Umbilical cord (tissue), 2 donors: ENCODE measurements at places on chromosomes 1 and 21.

GRCh38 chr1:17594690-17595601, 55.4 kb downstream of the ARHGEF10L start:
- DNase-seq = no peak

DNA sequence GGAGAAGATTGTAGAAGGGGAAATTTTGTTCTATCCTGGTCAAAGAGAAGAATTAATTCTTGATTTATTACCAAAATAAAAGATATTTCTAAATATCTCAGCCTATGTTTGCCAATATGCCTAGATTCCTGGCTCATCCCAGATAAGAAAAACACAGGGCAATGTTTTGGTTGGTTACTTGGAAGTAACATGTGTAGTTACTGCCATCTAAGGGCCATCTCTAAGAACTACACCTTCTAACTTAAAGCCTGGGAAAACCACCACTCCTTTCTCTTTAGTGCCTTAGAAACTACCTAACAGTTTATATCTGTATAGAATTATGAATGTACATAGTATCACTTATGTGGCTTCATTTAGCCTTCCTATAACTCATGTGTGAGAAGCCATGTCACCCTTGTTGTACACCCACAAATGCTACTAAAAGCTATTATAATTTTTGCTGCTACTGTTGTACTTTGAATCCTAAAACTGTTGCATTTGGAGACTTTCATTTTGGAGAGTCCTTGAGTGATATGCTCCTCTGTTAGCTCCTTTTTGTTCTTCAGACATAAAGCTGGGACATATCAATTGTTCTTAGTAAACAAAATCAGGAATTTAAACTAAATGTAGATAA, 4.5 kb downstream of the AIM2 start:
- peak; percentile 72 for DNase-seq

DNA sequence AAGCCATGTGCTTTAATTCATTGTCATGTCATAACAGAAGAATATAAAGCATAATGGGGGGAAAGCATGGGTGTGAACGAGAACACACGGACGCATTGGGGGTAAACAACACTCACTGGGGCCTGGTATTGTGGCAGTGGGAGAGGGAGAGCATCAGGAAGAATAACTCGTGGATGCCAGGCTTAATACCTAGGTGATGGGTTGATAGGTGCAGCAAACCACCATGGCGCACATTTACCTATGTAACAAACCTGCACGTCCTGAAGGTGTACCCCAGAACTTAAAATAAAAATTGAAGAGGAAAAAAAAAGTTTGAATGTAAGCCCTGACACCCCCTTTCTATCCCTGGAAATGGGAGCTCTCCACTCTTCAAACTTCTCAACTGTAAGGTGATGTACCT, 34.9 kb upstream of the CACHD1 start:
- no peak for DNase-seq

DNA sequence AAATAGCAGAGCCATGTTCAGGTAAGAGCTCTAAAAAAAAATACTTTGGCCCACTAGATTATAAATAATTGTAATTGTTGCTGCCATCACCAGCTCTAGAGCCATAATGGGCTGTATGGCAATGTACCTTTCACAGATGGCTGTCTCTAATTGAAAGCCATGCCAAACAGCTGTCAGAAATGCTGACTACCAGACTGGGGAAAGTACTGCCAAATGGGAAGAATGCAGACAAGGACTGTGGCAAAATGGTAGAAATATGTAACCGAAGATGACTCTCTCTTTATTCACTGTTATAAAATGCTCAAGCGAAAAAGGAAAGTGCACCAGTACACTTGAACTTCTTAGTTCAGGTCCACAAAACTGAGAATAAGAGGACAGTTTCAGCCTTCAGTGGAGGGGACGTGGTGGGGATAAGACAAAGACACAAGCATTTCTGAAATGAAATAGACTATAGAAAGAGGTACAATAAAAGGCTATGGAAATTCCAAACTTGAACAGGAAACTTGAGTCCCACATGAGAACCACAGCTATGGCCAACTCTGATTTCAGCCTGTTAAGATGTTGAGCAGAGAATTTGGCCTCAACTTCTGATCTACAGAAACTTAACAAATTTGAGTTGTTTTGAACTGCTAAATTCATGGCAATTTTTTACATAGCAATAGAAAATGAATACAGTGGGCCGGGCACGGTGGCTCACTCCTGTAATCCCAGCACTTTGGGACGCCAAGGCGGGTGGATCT, 46.5 kb upstream of the LPGAT1 start:
- no peak for DNase-seq

- no peak for DNase-seq
Observed at GRCh38 chr21:41613533-41613909, 105.6 kb upstream of the TMPRSS2 start.

- DNase-seq = no peak
Observed at GRCh38 chr1:75999034-75999433, 66.8 kb upstream of the ASB17 start.

- no peak for DNase-seq
Observed at GRCh38 chr1:56017336-56017735, 562.0 kb downstream of the PLPP3 start.

GRCh38 chr1:20426923-20427322, 59.1 kb downstream of the CAMK2N1 start:
- DNase-seq = no peak

DNA sequence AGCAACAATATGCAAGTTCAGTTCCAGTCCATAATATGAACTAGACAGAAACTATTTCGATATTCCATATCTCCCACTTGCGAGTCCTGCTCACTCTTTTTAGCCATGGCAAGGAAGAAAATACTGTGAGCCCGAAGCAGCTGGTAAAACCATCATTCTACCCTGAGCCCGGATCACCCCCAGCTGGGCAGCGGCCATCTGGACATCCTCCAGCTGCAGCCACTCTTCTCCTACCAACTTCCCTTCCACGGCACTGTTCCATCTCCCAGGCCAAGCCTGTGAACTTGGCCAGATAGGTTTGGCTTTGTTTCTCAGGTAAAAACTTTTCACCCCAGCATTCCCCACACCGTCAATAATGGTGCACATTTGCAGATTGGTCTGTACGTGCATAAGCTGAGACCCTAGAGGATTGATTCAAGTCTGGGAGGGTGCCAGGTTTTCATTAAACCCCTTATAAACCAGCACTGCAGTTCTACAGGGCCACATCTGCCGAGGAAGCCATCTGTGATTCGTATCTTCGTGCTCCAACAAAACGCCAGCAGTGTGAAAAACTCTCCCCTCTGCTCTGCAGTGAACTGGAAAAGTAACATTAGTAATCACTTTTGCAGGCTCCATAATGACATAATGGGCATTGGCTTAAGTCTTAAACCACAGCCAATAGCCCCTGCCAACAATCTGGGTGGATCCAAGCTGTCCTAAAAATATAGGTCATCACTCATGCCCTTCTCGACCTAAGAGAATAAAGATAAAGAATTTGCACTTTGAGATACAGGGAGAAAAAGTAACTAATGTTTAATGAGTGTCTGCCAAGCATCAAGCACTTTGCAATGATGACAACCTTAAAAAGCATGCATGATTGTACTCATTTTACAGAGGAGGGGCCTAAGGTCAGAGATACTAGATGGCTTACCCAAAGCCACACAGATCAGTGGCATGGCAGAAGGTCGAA, 205.1 kb downstream of the PLPP3 start:
- DNase-seq = peak; percentile 96

DNA sequence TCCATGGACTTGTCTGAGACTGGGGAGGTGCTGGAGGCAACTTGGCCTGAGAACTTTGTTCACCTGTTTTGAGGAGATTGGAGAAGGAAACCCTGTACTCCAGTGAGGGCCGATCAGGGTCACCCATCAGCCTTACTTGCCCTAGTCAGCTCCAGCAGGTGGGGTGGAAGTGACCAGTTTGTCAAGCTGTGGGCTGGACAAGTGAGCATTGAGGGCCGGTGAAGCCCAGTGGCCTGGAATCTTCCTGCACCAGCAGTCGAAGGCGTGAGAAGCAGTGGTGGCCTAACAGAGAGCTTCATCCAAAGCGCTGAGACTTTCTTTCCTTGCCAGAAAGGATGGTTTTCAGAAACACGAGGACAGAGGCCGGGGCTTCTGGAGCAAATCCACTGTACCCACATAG, 9.6 kb downstream of the SLC37A1 start:
- DNase-seq = no peak

GRCh38 chr1:9075022-9075421, 5.6 kb upstream of the SLC2A5 start:
- no peak for DNase-seq

DNA sequence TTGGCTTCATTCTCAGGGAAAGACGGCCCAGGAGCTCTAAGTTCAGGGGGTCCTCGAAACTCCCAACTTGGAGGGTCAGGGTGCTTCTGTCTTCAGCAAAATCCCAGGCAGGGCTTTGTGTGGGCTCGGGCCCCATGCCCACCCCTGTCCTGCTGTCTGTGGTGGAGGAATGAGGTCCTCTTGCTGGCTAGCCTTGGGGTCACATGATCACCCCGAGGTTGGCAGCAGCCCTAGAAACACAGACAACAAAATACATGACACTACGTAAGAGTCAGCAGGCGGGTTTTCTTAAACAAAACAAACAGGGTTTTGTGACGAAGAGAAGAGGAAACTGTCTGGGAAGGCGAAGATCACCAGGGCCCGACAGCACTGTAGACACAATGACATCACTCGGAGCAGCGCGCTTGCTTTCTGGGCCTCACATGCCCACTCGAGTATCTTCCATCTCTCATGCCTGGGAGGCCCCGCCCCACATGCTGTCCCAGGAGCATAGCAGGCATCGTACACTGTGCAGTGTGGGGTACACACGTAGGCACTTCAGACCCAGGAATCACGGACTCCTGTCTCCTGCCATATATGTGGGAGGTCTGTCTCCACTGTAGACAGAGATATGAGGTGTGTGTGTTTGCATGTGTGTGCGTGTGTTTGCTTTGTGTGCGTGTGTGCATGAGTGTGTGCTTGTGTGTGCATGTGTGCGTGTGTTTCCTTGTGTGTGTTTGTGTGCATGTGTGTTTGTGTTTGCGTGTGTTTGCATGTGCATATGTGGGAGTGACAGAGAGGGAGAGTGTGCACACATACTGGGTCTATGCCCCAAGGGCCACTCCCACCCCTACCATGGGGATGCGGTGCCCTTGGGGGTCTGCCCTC, 94.7 kb downstream of the SIK1 start:
- peak; percentile 92 for DNase-seq

DNA sequence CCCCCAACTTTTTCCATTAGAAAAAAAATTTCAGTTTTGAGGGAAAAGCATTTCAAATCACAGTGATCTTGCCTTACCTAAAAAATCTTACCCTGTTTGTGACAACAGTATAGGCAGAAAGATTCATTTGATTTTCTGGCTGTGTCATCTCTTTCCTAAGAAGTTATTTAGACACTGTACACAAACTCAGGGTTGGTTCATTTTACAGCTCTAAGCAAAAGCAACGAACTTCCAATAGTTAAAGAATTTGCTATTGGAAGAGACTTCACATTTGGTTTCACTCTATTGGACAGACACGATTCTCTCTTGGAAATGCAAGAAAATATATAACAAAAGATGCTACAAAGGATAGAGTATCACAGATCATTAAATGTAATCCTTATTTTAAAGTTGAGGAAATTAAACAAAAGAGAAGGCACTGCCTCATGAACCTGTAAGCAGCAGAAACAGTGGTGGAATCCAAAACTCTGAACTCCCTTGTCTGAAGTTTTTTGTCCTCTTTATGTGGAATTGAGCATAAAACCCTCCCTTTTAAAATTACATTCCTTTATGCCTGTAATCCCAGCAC, 20.8 kb downstream of the EYA3 start:
- DNase-seq = no peak

DNA sequence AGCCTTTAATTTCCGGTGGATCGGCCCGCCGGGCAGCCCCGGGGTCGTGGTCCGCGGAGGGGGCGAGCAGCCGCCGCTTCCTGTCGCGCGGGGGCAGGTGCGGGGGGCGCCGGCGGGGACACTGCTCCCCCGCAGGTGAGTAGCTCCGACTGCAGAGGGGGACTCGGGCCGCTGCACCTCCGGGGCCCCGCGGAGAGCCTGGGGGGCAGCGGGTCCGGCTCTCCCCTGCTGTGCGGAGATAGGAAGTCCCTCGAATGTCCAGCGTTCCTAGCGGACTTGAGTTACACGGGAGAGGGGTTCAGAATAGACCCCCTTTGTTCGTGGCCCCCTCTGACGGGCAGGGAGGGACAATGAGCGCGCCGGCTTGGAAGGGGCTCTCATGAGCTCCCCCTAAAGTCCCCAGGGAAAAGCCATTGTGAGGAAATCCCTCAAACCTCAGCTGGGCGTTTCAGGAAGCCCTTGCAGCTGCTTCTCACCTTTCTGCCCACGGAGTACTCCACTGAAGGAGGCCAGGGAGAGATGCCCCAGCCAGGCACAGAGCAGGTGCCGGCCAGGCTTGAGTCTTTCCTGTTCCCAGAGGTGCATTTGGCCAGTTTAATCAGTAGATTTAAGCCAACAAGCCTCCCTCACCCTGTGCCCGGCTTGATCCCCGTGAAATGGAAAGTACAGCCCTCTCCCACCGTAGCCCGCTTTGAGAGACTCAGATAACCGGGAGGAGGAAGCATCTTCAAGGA, 925 bp downstream of the PDE9A start:
- DNase-seq = peak; percentile 45

DNA sequence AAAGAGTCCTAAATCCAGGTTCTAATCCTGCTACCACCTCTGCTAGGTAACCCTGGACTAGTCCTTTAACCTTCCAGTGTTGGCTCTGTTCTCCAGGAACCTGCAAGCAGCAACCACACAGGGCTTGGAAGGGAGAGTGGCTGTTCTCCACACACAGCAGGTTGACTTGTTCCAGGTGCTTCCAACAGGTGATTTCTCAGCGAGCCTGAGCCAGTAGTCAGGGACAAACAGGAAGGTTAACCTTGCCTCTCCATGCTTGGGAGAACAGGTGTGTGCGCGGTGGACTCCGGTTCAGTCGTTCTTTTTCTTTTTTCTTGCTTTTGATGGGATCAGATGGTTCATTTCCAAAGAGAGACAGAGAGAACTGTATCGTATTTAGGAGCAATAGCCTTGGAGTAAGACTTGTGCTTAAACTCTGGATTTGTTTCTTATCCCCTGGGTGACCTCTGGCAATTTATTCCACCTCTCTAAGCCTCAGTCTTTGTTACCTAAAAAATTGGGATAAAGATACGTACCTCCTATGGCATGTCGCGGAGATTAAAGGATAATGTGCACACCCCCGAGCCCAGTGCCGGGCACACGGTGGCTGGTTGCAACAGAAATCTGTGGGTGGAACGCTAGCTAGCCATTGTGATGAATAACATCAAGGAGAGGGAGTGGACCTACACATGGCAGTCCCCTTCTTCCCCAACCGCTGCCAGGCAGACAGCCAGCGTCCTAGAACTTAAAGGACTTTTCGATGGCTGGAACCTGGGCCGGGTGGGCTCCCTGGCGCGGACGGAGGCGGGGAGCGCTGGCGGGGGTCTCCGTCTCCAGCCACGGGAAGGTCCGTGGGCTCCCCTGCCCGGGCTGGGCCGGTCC, 583 bp upstream of the CACHD1 start:
- DNase-seq = peak; percentile 35

GRCh38 chr1:223038288-223039006, 104.6 kb downstream of the TLR5 start:
- DNase-seq = no peak
